Fibroblast of lung (primary cell): ENCODE measurements at places on chromosomes 16 and 17.

- DNase-seq, result no peak
Observed at GRCh38 chr17:16506188-16506587, 14.2 kb upstream of the LRRC75A start.

DNA sequence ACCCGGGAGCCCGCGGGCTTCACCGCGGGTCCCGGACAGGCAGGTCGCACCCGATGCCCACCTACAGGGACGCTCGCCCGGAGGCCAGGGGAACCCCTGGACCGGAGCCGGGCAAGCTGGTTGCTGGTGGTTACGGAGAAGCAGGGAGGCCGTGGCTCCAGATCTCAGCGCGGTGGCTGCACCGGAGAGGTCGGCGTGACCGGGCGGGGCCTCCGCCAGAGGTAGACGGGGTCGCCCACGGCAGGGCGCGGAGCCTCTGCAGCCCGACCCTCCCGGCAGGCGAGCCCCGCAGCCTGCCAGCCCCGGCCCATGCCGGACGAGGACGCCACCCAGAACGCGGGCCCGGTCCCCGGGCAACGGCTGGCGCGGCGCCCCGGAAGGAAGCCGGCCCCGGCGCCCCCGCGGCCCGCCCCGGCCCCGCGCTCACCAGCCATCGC lies 341 bp downstream of the PCYT2 start:
- no peak for DNase-seq

- DNase-seq, result no peak
Observed at GRCh38 chr16:11946433-11946832, 4.6 kb upstream of the NPIPB2 start.

GRCh38 chr17:38735161-38735997 lies 5.2 kb downstream of the CISD3 start:
- DNase-seq, result peak; percentile 38

DNA sequence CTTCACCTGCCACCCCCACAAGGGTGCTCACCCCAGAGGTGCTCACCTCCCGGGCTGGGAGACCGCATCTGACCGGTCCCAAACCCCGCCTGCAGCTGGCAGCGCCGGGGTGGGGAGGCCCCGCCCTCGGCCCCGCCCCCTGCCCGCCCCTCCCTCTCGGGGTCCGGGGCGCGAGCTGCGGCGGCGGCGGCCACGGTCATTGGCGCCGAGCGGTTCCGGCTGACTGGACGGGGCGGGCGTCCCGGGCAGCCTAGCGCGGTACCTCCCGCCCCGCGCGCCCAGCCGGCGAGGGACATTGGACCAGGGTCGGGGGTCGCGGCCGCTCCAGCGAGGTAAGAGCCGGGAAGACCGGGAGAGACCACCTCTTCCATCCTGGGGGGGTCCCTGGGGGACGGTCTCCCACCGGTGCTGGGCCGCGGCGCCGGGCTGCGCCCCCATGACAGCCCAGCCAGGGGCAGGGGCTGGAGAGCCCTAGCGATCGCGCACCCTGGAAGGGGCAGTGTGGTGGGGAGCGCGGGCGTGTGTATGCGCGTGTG lies at the start of gene CACNG5:
TSS of gene CACNG5 (plus strand) at position 199 of the 536 bp plus-strand sequence. CDS start 42,216 bp downstream, outside the sequence.
- DNase-seq, result no peak

DNA sequence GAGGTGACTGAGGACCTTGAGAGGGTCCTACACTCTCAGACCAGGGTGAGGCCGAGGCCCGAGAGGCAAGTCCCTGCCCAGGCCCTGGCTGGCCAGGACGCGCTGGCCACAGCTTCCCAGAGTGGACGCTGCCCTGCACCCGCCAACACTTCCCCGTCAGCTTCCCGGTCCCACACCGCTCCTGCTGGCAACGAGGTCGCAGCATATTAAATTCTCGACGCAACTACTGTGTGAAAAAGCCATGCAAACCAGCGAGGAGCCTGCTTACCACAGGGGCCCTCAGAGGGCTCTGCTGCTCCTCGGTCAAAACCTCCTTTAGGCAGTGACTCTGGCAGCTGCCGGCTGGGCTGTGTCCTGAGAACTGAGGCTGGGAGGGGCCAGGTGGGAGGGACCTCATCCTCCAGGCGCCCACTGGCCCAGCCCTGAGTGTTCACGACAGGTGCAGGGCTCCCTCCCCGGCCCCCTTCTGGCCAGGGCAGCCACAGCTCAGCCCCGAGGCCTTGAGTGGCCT lies 2.1 kb upstream of the TEX19 start:
- no peak for DNase-seq
